ENCODE measurements at places on chromosomes 16 and 17. TPM values are rescaled to one million over a fixed set of nuclear protein-coding genes. Genes with fewer than 3 reads are reported as not detected.

Gene PRSS36
- total RNA-seq, result 2.0 TPM

Gene LRRC3C
- not detected for total RNA-seq

Gene IGFBP4
- total RNA-seq, result 0.14 TPM

Gene CACNA1H
- total RNA-seq, result not detected

Gene ABCC11
- 0.40 TPM for total RNA-seq

Gene DOC2B
- total RNA-seq, result not detected

Gene ZFP3
- not detected for total RNA-seq

Gene HEATR9
- not detected for total RNA-seq

Gene ZNF597
- total RNA-seq, result 2.1 TPM

Gene SPEM1
- not detected for total RNA-seq

Gene SLC9A5
- total RNA-seq, result 0.57 TPM

Gene CCDC137
- 47.3 TPM for total RNA-seq

Gene ACSM2A
- not detected for total RNA-seq

Gene TBC1D10B
- 33.4 TPM for total RNA-seq

Gene CMTM1
- total RNA-seq, result 8.7 TPM

Gene TMEM235
- total RNA-seq, result not detected

Gene KIF18B
- total RNA-seq, result 15.9 TPM

Gene CFAP97D1
- total RNA-seq, result not detected

Gene TMC8
- total RNA-seq, result 0.95 TPM

Gene KRTAP4-6
- total RNA-seq, result not detected

Gene HSPB9
- total RNA-seq, result not detected

Gene SDR42E1
- total RNA-seq, result 4.6 TPM

Gene RPH3AL
- 2.2 TPM for total RNA-seq

Data from HT1080 (cell line).